ENCODE measurements at places on chromosomes 12 and 14.

GRCh38 chr14:56000846-56001245 is 117.4 kb upstream of the PELI2 start:
- DNase-seq = no peak

GRCh38 chr12:92404259-92404894 is 258.7 kb upstream of the BTG1 start:
- no peak for DNase-seq

- no peak for DNase-seq
These were observed 338.9 kb downstream of the C12orf50 start for GRCh38 chr12:87690236-87690810.

DNA sequence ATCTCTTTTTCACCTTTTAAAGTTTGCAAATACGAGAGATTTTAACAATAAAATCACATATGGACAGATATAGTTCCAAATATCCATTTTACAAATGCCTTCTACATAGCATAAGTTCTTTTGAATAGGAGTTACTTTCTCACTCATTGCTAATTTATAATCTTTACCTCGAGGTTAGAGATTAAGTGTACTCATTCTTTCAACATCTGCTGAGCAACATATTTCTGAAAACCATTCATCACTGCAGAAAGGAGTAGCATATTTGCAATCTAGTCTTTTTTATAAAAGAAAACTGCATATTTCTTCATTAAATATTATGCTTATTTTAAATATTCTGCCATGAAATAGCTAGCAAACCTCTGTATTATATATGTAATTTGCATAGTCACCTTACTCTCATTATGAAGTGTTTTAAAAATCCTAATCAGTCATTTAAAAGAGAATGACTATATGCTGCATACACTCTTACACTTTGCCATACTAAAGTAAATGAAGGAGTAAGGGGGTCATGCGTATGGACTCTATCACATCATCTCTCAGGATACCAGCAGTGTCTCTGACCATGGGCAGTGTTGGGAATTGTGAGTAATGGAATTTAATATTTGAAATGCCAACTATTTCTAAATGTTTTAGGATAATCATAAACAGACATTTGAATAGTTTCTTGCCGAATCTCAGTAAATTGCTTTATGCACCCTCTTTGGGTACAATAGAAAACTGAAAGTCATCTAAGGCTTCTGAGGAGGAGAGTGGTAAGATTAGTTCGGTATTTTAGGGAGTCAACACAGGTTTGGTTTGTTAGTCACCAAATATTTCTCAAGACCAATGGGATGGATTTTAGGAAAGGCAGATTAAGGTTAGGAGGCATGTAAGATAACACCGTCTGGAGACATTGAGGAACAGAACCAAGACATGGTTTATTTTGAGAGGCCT is 524.8 kb upstream of the ATP2B1 start:
- no peak for DNase-seq

GRCh38 chr14:72568296-72568992 is 325.5 kb downstream of the DPF3 start:
- no peak for DNase-seq
